ENCODE measurements at places on chromosomes 6 and 20.

GRCh38 chr6:23952245-23952644 lies 173.8 kb upstream of the NRSN1 start:
- DNase-seq = no peak

DNA sequence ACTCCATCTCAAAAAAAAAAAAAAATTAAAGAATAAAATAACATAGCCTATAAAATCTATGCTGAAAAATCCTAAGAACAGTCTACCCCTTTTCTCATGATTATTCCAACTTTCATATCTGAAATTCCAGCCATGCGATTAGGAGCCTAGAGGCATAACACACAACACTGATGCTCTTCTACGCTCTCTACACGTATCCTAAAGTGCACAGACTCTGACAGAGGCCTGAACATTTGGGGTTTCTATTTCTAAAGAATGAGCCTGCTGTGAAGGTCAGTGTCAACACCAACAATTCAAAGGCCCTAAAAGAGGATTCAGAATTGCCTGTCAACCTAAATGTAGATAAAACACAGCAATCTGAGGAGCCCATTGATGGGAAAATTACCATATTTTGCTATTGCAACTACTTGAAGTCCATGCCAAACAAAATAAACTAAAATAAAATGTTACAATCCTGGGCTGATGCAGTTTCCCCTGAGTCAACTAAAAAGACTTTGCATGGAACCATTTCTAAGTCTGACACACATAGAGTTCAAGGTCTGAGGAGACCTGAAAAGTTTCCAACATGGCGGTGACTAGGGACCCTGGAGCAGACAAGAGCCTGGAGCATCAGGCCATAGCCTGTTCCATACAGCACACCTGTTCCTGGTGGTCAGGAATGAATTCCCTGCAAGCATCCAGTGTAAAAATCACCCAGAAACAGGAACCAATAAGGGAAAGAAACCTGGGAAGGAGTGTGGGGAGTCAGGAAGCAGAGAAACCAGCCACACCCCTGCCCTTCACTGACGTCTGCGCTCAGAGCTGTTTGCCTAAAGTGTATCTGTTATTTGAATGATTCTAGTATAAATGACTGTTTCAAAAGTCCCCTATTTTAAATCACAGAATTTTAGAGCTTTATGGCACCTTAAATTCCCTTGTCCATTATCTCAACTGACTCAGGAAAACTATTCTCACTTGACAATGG lies 11.8 kb downstream of the NINL start:
- no peak for DNase-seq

DNA sequence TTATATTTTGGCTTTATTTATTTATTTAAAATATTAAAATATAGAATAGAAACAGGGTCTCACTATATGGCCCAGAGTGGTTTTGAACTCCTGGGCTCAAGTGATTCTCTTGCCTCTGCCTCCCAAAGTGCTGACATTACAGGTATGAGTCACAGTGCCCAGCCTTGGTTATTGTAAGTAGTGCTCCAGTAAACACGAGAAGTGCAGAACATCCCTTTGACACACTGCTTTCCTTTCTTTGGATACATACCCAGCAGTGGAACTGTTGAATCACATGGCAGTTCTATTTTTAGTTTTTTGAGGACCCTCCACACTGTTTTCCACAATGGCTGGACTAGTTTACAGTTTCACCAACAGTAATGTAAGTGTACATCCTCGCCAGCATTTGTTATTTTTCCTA lies 203.9 kb downstream of the PHF3 start:
- no peak for DNase-seq

- DNase-seq = no peak
Observed at GRCh38 chr6:155738602-155739105, 283.0 kb upstream of the NOX3 start.

- no peak for DNase-seq
Observed at GRCh38 chr20:257419-257818, at the start of gene DEFB132. TSS of gene DEFB132 (plus strand) at chr20:257724. CDS start at chr20:257779, 55 bp downstream.

GRCh38 chr20:22106308-22106938 lies 401.0 kb downstream of the PAX1 start:
- peak; percentile 45 for DNase-seq

GRCh38 chr6:11215773-11216172 lies 16.7 kb downstream of the NEDD9 start:
- DNase-seq = no peak

DNA sequence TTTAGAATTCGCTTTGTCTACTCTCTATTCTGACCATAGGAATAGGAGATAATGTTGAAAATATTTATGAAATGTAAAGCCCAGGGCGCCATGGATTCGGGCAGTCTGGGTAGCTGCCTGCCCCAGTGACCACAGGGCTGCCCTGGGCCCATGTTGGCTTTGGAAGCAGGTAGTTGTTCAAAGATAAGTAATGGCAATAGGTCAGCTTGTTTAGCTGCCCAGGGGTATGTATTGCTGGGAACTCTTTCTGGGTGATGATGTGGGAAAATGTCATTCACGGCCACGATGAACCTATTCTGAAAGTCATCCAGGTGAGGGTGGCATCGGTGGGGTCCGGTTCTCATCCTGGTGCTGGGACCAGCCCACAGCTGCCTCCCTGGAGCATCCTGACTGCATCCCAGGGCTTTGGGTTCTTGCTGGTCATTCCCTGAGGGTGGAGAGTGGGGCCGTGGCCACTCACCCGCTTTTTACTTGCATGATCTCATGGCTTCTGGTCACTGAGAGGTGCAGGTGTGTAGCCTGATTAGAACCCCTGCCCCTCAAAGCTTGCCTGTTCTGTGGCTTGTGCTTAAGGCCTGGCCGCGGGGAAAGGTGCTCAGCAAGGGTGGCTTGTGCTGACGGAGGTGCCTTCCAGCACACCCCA lies 102.8 kb downstream of the ERMARD start:
- no peak for DNase-seq

DNA sequence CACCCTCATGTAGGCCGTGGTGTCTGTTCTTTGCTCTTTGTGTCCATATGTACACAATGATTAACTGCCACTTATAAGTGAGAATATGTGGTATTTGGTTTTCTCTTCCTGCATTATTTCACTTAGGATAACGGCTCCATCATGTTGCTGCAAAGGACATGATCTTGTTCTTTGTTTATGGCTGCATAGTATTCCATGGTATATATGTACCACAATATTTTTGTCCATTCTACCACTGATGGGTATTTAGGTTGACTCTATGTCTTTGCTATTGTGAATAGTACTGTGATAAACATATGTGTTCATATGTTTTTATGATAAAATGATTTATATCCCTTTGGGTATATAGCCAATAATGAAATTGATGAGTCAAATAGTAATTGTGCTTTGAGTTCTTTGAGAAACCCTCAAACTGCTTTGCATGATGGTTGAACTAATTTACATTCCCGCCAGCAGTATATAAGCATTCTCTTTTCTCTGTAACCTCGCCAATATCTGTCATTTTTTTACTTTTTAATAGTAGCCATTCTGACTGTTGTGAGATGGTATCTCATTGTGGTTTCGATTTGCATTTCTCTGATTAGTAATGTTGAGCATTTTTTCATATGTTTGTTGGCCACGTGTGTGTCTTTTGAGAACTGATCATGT lies 174.4 kb upstream of the NT5E start:
- DNase-seq = no peak

- DNase-seq = no peak
Observed at GRCh38 chr20:60420676-60421229, 462.5 kb downstream of the CDH26 start.

GRCh38 chr6:2964793-2965505 lies 6.4 kb downstream of the SERPINB6 start:
- DNase-seq = no peak

DNA sequence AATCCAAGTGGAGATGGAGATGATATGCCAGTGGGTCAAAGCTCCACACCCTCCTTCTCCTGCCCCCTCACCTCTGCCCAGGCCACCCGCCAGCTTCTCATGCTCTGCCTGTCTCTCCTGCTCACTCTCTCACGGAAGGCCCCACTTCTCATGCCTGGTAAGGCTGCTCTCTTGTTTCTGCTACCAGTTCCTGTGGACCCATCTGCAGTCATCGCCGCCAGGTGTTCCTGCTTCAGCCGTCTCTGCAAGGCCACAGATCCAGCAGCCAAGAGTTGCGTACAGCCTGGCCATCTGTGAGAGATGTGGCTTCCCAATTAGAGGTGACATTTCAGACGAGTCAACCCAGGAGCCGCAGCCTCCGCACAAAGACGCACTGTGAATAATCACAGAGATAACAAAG lies 40.8 kb upstream of the NXT1 start:
- DNase-seq = no peak

GRCh38 chr6:147201885-147202515 lies 2.2 kb upstream of the STXBP5 start:
- peak; percentile 40 for DNase-seq

DNA sequence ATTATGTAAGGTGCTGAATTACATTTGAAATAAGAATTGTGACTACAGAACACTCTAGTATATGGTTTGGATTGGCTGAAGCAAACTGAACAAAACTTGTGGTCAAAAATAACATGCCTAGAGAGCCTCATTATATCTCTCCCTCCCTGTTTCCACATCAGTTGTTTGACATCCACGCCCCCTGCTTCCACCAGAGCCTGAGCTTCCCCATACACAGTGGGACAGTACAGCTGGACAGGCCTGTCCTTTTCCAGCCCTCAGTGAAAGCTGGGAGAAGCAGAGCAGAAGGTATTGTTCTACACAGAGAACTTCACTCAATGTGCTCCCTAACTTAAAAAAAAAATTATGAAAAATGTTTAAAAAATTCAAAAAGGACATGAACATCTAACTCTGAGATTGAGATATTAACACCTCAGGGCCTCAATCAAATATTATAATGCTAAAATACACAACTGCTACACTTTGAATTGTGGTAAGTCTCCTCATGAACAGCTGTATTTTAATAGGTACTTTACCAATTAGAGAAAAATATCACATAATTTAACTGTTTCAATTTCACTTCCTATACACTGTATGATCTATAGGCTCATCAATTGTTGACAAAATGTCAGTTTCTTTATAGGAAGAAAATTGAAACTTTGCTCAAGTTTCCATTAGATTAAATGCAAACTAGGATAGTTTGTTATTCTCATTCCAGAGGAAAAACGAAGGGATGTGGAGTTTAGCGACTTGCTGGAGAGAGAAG lies 44.9 kb upstream of the SCML4 start:
- no peak for DNase-seq

DNA sequence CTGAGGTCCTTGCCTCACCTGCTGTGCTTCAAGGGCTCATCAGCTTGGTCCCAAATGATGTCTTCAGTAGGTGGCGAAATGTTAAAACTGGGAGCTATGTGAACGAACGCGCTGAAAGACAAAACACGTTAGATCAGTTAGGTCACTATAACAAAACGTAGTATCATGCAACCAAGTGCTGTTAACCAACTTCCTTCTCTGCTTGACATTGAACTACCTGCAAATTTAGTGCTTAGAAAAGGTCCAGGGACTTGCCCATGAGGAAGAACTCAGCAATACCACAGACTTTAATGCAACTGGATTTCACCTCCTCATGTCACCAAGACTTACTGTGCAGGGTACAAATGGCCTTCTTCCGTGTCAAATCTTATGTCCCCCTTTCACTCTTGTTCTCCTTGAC lies 24.8 kb downstream of the BACH2 start:
- DNase-seq = no peak

DNA sequence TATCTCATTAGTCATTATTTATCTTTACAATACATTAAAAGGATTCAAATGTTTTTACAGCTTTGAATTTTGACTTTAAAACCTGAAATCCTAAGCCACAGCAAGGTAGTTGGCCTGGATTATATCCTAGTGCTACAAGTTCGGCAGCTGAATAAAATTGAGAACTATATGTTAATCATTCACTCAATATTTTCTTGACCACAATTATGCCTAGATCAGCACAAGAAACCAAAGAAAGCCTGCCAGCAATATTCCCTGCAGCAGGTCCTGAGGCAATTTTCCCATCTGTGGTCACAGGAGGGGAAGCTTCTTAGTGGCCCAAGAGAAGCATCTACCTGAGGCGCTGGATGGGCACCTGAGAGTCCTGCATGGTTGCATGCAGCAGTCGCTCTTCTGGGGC lies 183.5 kb downstream of the GMDS start:
- peak; percentile 26 for DNase-seq

DNA sequence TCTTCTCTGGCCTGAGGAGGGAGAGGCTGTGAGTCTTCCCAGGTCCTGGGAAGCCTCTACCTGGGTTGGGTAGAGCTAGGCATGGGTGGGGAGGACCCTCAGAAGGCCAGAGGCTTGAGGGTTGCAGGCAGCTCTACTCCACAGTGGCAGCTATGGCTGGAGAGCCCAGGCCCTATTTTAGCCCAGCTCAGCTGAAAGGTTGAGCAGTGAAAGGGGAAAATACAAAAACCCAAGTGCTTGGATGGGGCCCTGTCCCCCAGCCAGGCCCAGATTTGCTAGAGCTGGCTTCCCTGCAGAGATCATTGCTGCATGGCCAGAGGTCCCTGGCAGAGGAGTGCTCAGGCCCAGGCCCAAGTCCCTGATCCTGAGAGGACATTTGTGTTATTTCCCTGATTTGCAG lies 45.7 kb downstream of the SUN5 start:
- DNase-seq = no peak

DNA sequence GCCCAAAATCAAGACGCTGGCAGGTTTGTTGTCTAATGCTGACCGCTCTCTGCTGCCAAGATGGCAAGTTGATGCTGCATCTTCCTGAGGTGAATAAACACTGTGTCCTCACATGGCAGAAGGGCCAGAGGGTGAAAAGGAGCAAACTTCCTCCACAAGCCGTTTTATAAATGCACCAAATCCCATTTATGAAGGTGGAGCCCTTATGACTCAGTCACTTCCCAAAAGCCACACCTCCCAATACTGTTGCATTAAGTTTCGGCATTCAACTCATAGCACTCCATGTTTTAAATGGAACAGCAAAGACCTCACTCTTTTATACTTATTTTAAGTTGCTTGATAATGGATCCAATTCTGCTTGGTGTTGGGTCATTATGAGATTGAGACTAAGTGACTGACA lies 316.6 kb downstream of the RFPL4B start:
- no peak for DNase-seq

- no peak for DNase-seq
Observed at GRCh38 chr6:41730531-41731436, 4.6 kb downstream of the TFEB start.

GRCh38 chr6:137637121-137637520 lies 142.9 kb upstream of the OLIG3 start:
- DNase-seq = peak; percentile 84

DNA sequence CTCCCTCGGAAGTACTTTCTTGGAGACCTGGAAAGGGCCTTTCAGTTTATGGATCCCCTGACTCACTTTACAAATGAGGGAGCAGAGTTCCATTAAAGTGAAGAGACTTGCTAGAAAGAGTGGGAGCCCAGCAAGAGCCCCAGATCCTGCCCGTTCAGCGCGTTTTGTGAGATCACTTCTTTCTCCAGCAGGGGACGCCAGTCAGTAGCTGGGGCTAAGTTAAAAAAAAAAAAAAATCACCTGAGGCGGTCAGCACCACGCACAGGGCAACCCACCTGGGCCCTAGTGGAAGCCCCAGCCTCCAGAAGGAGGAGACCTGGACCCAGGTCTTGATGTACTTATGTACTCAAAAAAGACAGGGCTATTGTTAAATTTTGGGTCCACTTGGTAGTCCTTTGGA lies 274.5 kb upstream of the RNF24 start:
- peak; percentile 21 for DNase-seq

DNA sequence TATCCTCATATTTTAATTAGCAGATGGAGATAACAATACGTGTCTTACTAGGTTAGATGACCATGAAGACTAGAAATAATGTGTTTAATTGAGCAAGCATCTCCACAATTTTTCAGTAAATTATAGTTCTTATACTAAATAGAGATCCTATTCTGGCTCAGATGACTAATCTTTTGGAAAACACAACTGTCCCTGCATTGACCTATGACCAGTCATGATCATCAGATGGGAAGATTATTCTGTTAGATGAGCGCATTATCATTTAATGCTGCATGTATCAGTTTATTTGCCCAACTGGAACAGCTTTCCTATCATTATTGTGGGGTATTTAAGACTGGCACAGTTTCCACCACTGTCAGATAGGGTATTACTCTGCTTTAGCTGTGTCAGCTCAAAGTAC lies 185.5 kb downstream of the MOXD1 start:
- no peak for DNase-seq

Measured in trophoblast cell (in vitro differentiated cells and primary cell).